CD4-positive, alpha-beta T cell treated with Interleukin-6 at 100 ng/mL for 8 hours (primary cell): ENCODE measurements at places on chromosomes 5 and 9.

DNA sequence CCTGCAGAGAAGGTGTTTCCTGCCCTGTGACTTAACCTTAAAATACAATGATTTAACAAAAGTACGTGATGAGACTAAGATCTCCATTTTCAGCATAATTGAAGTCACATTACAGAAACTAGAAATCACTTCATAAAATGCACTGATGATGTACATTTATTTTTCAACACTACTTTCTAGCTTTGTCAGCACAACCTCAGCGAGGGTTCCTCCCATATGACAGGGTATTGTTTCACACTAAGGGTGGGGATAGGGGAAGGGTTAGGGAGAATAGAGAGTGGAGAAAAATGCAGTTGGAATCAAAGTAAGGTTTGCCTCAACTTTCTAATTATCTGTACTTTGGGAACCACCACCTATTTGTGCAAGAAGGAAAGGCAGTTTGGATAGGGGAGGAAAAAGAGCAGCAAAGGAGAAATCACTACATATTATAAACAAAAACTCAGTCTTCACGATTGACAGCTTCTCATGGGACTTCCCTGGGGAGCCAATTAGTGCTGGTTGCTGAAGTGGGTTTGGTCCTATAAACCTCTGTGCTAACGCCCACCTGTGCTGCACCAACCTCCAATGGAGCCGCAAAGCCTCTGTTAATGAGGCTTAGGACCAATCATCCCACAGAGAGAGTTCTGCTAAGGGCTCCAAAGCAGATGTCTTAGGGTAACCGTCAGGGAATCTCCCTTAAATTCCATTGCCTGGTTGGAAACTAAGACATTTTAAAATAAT is 369.2 kb upstream of the PDE4D start:
- no peak for DNase-seq

DNA sequence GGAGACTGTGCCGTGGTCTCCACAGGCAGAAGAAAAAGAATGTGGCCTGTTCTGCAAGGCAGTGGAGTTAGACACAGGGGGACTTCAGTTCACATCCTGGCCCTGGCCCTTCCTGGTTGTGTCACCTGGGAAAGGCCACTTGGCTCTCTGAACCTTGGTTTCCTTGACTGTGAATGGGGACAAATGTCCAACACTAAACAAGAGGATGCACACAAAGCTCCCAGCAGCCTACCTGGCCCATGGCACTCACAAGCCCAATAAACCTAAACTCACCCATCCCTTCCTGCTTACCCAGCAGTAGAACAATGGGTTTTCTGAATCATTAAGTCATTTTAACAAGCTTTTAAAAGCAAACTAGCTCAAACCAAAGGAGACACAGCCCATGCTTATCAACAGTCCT is 103.9 kb downstream of the FRMD3 start:
- no peak for DNase-seq

DNA sequence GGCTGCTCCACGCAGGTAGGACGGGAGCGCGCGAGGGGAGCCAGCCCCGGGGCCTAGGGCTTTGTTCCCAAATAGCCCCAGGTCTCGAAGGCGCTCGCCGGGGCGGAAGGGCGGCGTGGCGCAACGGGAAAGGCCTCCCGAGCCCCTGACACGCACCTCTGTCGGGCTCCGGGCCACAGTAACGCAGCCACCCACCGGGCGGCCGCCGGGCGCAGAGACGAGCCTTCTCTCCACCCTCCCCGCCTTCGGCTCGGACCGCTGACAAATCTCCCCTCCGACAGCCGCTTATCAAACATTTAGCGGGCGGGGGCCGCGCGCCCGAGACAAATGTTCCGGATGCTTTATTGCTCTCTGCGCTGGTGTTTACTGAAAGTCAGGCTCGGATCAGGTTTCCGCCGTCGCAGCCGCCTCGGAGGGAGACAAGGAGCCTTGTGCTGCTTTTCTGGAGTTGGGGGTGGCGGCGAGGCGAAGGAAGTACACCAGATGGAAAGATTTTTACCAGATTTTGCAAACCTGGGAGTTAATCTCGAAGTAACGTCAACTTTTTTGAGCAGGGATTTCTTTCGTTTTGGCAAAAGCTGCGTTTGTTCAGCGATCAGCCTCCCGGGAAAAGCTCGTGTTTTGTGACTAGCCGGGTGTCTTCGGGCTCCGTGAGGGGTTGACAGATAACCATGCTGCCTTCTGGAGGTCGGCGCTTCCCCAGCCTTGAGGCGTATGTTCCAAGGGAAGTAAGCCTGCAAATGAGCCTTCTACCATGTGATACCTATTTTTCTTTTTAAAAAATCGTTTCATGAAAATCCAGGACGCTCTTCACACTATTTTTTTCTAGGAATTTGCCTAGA is 950 bp downstream of the RGMB start:
- peak; percentile 48 for DNase-seq

DNA sequence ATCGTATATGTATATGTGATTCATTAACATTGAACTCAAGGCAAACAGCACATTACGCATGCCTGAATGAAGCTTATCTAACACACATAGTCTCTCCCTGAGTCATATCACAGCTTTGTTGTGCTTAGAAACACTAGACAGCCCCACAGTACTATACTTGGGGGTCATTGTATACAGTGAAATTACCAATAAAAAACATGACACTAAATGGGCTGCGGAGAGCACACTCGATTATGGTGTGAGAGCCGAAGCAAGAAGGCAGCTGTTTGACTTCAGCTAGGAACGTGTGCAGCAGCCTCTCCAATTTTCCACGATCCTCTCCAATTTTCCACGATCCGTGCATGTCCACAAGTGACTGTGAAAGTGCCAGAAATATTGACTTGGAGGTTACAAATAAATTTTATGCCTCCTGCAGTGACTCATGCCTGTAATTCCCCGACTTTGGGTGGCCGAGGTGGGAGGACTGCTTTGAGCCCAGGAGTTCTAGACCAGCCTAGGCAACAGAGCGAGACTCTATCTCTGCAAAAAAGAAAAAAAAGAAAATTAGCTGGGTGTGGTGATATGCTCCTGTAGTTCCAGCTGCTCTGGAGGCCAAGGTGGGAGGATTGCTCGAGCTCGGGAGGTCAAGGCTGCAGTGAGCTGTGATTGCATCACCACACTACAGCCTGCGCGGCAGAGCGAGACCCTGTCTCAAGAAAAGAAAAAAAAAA is 102.4 kb downstream of the DAPK1 start:
- no peak for DNase-seq

- DNase-seq: no peak
Measured at GRCh38 chr5:96173366-96173765, 211.7 kb upstream of the ELL2 start.

DNA sequence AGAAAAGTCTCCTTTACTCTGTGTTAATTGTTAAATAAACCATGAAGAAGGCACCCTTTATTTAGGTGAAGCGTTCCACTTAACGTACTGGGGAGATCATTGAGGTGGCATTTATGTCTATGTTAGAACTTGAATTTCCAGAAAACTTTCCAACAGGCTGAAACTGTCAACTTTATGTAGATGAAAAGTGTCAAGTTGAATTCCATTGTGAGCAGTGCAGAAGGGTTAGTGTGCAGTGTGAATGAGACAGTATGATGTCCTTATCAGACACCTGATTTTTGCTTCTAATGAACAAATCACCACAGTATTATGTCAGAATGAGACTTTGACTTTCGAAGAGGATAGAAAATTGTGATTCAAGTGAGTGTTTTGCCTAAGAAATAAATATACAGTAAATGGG is 761.6 kb upstream of the SEMA6A start:
- DNase-seq: no peak

- no peak for DNase-seq
Measured at GRCh38 chr5:124808842-124809268, 62.4 kb upstream of the ZNF608 start.

DNA sequence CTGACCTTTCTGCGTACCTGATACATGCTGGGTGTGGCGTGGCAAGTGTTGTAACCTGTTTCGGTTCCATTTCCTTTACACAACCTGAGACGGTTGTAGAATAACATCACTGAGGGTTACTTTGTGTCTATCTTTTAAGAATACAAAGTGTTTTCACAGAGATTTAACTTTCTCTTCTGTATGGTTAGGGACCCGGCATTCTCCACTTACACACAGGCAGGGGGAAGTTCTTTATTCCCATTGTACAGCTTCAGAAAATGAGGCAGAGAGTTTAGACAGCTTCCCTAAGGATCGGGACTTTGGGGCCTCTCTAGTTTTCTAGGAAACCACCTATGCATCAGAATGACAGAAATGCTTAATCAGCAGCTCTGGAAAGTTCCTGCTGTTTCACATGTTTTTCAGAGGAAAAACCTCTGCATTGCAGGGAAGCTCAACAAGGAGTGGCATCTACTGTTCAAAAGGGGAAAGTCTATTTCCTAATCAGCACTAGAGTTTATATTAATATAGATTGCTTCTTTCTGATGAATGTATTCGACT is 41.3 kb downstream of the CAST start:
- DNase-seq: peak; percentile 57

DNA sequence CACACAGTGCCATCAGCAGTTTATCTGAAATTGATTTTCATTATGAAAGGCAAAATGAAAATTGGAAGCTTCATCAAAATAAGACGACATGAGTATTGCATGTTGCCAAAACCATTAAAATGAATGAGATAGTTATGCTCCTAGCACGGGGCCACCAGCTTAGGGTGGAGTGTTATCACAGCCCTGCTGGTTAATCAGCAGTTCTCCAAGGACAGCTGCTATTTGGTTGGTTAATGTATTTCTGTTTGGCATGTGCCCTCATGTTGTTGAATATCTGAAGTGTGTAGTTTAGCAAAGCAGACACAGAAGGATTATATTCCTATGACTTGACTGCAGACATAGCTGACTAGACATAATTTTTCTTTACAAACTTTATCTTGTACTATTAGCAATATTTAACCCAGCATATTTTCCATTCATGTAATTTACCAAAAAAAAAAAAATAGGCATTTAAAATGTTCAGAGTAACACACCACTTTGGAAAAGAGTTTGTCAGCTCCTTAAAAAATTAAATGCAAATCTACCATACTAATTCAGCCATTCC is 98.6 kb upstream of the PIK3R1 start:
- no peak for DNase-seq

GRCh38 chr5:155021842-155022241 is 8.3 kb downstream of the KIF4B start:
- DNase-seq: no peak

DNA sequence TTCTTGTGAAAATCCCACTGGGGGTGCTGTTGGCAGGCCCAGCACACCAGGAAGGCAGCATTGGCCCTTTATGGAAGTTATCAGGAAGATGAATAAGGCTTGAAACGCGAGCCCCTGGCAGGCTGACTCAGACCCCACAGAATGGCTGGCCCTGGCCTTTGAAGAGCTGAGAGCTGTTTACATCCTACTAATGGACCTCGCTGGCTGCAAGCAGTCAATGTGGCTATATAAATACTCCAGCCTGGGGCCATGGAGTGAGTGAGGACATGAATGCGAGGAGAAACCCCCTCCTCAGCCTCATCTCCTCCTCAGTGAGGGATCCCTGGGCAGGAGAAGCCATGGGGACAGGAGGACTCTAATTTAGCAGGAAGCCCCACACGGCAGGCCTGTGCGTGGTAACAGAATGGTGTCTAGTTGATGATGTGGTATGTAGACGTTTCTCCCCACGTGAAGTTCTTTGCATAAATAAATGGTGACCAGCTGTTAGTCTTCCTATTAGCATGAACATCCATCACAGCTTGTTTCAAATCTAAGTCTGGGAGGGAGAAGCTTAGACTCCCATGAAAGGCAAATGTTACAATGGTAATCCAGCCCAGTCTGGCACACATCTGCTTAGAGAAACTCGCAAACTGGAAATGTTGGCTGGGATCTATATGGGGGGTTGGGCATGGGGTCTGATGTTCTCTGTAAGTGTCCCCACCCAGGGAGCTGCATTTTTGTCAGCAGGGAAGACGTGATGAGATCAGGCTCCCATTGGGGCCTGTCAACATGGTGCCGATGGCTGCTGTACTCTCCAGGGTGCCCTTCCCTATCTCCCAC is 175.1 kb upstream of the PITX1 start:
- DNase-seq: no peak

DNA sequence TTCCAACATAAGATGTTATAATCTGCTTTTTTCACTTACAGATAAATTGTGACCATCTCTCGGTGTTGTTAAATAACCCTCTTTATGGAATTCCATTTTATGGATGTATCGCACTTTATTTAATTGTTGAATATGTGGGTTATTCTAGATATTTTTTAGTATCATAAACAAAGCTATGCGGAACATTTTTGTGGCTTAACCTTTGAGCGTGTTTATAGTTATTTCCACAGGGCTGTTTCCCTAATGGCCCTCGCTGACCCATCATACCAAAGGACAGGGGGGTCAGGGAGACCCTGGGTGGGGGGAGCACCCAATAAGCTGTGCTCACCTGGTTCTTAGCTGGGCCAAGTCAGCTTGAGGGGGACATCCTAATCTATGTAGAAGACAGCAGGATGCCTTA is 65.3 kb downstream of the NDST1 start:
- DNase-seq: no peak

- no peak for DNase-seq
Measured at GRCh38 chr9:82498541-82499317, 510.2 kb downstream of the SPATA31D1 start.

DNA sequence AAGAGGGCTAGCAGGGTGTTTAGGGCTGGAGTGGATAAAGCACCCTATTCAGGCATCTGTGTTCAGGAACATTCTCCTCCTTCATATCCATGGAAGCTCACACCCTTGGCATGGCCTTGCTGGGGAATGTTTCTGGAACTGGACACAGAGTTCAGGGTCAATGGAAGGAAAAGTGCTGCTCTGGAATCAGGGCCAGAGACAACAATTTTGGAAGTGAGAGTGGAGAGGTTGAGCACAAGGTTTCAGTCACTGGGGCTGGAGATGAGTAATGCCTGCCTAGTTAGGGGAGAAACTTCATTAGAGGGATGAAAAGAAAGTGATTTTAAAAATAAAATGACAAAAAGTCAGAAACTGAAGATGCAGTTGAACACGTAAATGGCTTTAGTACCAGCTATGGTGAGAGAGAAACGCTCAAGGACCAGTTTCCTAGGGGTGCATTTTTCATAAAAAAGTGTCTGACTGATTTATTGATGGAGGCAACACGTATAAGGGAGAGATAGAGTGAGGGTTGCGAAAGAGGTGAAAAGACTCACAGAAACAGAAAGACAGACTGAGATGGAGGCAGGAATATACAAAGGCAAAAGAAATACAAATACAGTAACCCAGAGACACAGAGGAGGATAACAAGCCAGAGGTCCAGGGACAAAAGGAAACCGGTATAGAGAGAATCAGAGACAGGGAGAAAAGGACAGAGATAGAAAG is 8.0 kb upstream of the TNFSF15 start:
- DNase-seq: no peak

DNA sequence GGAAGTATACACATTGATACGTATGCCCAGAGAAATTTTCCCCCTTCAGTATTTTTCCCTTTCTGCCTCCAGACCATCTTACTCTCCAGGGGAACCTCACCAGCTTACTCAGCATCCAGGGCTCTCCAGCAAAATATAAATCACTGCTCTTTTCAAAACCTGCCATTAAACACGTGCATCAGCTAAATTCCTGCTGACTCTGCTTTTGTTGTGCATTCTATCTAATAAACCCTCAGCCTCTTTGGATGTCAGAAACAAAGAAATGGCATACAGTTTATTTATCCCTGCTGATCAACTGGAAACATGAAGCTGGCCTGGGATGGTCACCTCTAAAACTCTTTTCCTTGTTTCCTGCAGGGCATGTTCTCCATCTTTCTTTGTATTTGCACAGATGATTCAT is 126.8 kb downstream of the TRPM3 start:
- DNase-seq: no peak

- no peak for DNase-seq
Measured at GRCh38 chr5:109961751-109962150, 272.0 kb downstream of the MAN2A1 start.

- no peak for DNase-seq
Measured at GRCh38 chr5:83341815-83342334, 129.7 kb upstream of the VCAN start.
